ENCODE measurements at places on chromosomes 5 and 9.

GRCh38 chr9:5614985-5615384, 13.9 kb upstream of the RIC1 start:
- DNase-seq, result no peak
- no peaks in the 10 kb centered on the region for H3K36me3 ChIP-seq
- no peak overlapping the region for H3K4me3 ChIP-seq
- H3K27me3 ChIP-seq, result no peaks in the 10 kb centered on the region

DNA sequence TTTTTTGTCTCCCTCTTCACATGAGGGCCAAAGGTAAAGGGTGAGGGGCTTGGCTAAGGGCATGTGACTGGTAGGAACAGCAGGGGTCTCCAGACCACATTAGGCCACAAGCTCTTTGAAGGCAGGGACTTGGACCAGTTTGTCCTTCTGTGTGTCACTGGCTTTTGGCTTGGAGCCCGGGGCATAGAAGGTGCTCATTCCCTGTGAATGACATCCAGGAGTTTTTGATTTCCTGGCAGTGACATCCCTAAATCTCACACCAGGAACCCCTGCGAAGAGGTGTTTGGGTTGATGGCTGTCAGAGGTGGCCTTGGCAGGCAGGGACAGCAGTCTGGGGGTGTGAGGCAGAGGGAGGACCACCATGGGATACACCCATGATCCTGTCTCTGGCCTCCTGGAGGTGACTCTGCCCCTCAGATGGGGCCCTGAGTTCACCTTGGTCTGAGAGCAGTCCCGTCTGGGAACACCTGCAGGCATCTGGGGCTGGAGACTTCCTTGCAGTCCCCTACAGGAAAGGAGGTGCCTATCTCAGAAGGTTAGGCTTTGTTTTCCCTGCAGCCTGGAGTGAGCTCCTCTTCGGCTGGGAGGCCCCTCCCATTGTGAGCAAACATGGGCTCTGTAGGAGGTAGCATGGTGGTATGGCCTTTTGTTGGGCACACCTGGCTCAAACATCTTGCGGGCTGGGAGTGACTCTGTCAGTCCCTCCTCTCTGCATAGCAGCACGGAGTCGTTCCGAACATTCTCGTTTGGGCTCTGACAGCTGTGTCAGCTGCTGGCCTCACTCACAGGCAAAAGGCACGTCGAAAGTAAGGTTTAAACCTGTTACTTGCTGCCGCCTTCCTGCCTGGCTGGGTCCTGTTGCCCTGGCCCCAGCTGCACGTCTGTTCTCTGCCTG, 38.6 kb upstream of the PITX1 start:
- no peaks in the 10 kb centered on the region for H3K4me1 ChIP-seq
- H3K36me3 ChIP-seq, result no peaks in the 10 kb centered on the region
- no peak for DNase-seq
- no peaks in the 10 kb centered on the region for H3K27me3 ChIP-seq
- H3K27ac ChIP-seq, result no peak overlapping the region
- no peak overlapping the region for H3K4me3 ChIP-seq

- no peaks in the 10 kb centered on the region for H3K36me3 ChIP-seq
- H3K4me3 ChIP-seq, result no peak overlapping the region
- H3K4me1 ChIP-seq, result peaks cover 12% of the 10 kb centered on the region
These were observed 86.7 kb upstream of the ALDH1A1 start for GRCh38 chr9:73039271-73040263.

DNA sequence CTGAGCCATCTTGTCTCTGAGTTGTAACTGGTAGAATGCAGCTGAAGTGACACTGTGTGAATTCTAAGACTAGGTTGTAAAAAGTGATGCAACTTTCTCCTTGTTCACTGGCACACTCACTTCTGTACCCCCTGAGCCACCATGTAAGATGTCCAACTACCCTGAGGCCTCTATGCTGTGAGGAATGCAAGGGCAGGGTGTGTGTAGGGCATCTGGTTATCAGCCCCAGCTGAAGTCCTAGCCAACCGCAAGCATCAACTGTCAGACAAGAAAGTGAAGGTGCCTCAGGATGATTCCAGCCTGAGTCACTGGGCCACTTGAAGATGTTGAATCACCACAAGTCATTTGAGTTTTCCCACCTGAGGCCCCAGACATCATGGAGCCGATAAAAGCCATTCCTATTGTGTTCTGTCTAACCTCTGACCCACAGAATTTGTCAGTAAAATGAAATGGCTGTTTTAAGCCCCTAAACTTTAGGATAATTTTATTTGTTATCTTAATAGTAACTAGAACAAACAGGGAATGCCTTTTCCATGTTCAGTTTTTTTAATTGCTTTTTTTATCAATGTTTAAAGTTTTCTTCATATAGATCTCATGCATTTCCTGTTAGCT, 18.7 kb upstream of the RHOBTB3 start:
- no peak overlapping the region for H3K4me3 ChIP-seq
- no peak overlapping the region for H3K27ac ChIP-seq
- peaks cover 33% of the 10 kb centered on the region for H3K4me1 ChIP-seq
- no peaks in the 10 kb centered on the region for H3K27me3 ChIP-seq
- DNase-seq, result peak; percentile 95
